ENCODE measurements at places on chromosomes 3 and 15.

- no peak overlapping the region for H3K4me3 ChIP-seq
- no peak for DNase-seq
- H3K4me1 ChIP-seq, result no peaks in the 10 kb centered on the region
- H3K27ac ChIP-seq, result no peak overlapping the region
- no peaks in the 10 kb centered on the region for H3K36me3 ChIP-seq
Observed at GRCh38 chr3:147090461-147090860, 315.9 kb downstream of the ZIC4 start.

GRCh38 chr3:61605589-61606175, 44.3 kb downstream of the PTPRG start:
- no peaks in the 10 kb centered on the region for H3K27me3 ChIP-seq
- no peaks in the 10 kb centered on the region for H3K36me3 ChIP-seq
- no peak overlapping the region for H3K4me3 ChIP-seq
- DNase-seq, result no peak
- no peaks in the 10 kb centered on the region for H3K4me1 ChIP-seq
- no peak overlapping the region for H3K27ac ChIP-seq

- no peaks in the 10 kb centered on the region for H3K27me3 ChIP-seq
- H3K27ac ChIP-seq, result no peak overlapping the region
- H3K36me3 ChIP-seq, result peaks cover 58% of the 10 kb centered on the region
- H3K4me1 ChIP-seq, result no peaks in the 10 kb centered on the region
- no peak overlapping the region for H3K4me3 ChIP-seq
- DNase-seq, result no peak
Observed at GRCh38 chr3:139357899-139358298, 14.1 kb downstream of the MRPS22 start.

- H3K27me3 ChIP-seq, result no peaks in the 10 kb centered on the region
- peaks cover 4% of the 10 kb centered on the region for H3K36me3 ChIP-seq
- H3K4me1 ChIP-seq, result peaks cover 48% of the 10 kb centered on the region
- peak overlapping the region; percentile 55 for H3K27ac ChIP-seq
- H3K4me3 ChIP-seq, result peak overlapping the region; percentile 48
Observed at GRCh38 chr3:125051205-125051604, 4.6 kb downstream of the HEG1 start.

GRCh38 chr3:129890125-129890524, 3.4 kb downstream of the TMCC1 start:
- H3K27me3 ChIP-seq, result no peaks in the 10 kb centered on the region
- peaks cover 4% of the 10 kb centered on the region for H3K36me3 ChIP-seq
- DNase-seq, result no peak
- no peak overlapping the region for H3K4me3 ChIP-seq
- no peak overlapping the region for H3K27ac ChIP-seq

DNA sequence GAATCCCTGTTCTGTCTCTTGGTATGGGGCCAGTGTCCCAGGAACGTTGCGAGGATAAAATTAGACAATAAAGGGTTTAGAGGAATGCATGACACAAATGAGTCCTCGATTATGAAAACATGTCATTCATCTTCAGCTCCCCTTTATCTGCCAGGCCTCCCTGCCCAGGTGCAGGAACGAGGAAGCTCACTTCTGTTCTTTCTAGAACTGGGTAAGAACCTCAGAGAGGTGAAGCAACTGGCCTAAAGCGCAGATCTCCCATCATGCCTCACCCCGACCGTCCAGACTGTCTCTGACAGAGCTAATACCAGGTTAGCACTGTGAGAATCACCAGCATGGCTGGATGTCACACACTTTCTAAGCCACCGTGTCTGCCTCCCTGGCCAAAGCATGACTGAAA, 1.5 kb upstream of the ITIH1 start:
- peaks cover 8% of the 10 kb centered on the region for H3K4me1 ChIP-seq
- no peaks in the 10 kb centered on the region for H3K27me3 ChIP-seq
- no peak for DNase-seq
- no peak overlapping the region for H3K27ac ChIP-seq
- no peak overlapping the region for H3K4me3 ChIP-seq
- no peaks in the 10 kb centered on the region for H3K36me3 ChIP-seq

GRCh38 chr3:127698286-127698685, 25.5 kb downstream of the ABTB1 start:
- no peaks in the 10 kb centered on the region for H3K4me1 ChIP-seq
- H3K4me3 ChIP-seq, result no peak overlapping the region
- no peaks in the 10 kb centered on the region for H3K27me3 ChIP-seq
- H3K27ac ChIP-seq, result no peak overlapping the region

- no peaks in the 10 kb centered on the region for H3K27me3 ChIP-seq
- no peaks in the 10 kb centered on the region for H3K4me1 ChIP-seq
- H3K4me3 ChIP-seq, result no peak overlapping the region
- H3K36me3 ChIP-seq, result no peaks in the 10 kb centered on the region
- peak; percentile 41 for DNase-seq
Observed at GRCh38 chr3:194270627-194271459, 80.3 kb downstream of the CPN2 start.

GRCh38 chr15:74411686-74412085, 22.1 kb downstream of the SEMA7A start:
- H3K27ac ChIP-seq, result no peak overlapping the region
- no peaks in the 10 kb centered on the region for H3K27me3 ChIP-seq

DNA sequence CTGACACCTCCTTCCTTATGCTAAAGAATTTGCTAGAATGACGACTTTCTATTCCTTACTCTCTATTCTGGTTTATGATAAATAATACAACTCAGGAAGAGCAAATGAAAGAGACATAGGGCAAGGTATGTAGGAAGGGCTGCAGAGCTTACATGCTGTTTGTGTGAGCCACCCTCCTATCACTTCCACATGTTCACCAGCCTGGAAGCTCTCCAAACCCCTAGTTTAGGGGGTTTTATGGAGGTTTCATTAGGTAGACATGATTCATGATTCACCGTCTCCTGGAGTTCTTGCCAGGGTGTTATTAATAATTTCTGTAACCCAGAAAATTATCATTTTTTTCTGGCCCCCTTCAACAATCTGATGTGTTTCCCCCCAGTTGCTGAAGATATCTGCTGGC, 172.1 kb upstream of the COL8A1 start:
- DNase-seq, result no peak
- H3K36me3 ChIP-seq, result no peaks in the 10 kb centered on the region
- H3K4me1 ChIP-seq, result no peaks in the 10 kb centered on the region
- H3K27me3 ChIP-seq, result no peaks in the 10 kb centered on the region
- H3K27ac ChIP-seq, result no peak overlapping the region

- no peak overlapping the region for H3K27ac ChIP-seq
- H3K4me3 ChIP-seq, result no peak overlapping the region
- no peak for DNase-seq
- no peaks in the 10 kb centered on the region for H3K27me3 ChIP-seq
- no peaks in the 10 kb centered on the region for H3K36me3 ChIP-seq
Observed at GRCh38 chr15:27865926-27866325, 233.2 kb downstream of the OCA2 start.

- H3K36me3 ChIP-seq, result no peaks in the 10 kb centered on the region
- no peaks in the 10 kb centered on the region for H3K27me3 ChIP-seq
- no peaks in the 10 kb centered on the region for H3K4me1 ChIP-seq
Observed at GRCh38 chr3:176174060-176174459, 1023.2 kb downstream of the TBL1XR1 start.

DNA sequence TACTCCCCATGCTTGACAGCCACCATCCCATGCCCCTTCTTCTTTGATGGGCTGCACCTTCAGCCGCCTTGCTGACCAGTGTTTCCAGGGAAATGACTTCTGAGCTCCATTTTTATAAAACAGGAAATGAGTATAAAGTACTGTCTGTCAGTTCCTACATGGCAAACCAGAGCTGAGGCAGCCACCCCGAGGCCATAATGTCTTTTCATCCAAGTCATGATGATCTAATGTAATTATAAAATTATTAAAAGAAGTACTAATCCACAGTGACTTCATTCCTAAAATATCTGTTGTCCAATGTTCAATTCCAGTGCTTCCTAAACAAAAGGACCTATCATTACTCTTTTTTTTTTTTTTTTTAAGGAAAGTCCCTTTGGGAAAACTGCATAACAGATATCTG, 75.2 kb upstream of the HERC1 start:
- H3K4me1 ChIP-seq, result peaks cover 25% of the 10 kb centered on the region
- no peaks in the 10 kb centered on the region for H3K27me3 ChIP-seq
- no peak overlapping the region for H3K27ac ChIP-seq
- no peaks in the 10 kb centered on the region for H3K36me3 ChIP-seq
- H3K4me3 ChIP-seq, result no peak overlapping the region

GRCh38 chr3:178618197-178618596, 82.0 kb downstream of the KCNMB2 start:
- H3K36me3 ChIP-seq, result no peaks in the 10 kb centered on the region
- DNase-seq, result no peak
- H3K4me3 ChIP-seq, result no peak overlapping the region
- H3K4me1 ChIP-seq, result no peaks in the 10 kb centered on the region
- no peaks in the 10 kb centered on the region for H3K27me3 ChIP-seq
- no peak overlapping the region for H3K27ac ChIP-seq

- H3K27me3 ChIP-seq, result no peaks in the 10 kb centered on the region
- peaks cover 10% of the 10 kb centered on the region for H3K4me1 ChIP-seq
- H3K27ac ChIP-seq, result no peak overlapping the region
Observed at GRCh38 chr15:33068007-33068481, 126.5 kb downstream of the FMN1 start.

- H3K27ac ChIP-seq, result no peak overlapping the region
- H3K4me3 ChIP-seq, result no peak overlapping the region
- H3K4me1 ChIP-seq, result peaks cover 14% of the 10 kb centered on the region
- H3K36me3 ChIP-seq, result no peaks in the 10 kb centered on the region
- no peak for DNase-seq
Observed at GRCh38 chr15:48806151-48806550, 4.7 kb downstream of the CEP152 start.

DNA sequence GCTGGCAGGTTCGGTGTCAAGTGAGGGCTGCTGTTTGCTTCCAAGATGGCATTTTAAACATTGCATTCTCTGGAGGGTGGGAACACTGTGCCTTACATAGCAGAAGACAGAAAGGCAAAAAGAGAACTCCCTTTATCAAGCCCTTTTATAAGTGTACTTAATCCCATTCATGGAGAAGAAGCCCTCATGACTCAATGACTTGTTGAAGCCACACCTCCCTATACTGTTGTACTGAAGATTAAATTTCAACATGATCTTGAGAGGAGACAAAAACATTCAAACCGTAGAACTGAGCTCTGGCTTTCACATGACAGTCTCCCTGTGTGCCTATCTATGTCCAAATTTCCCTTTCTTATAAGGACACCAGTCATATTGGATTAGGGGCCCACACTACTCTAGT, 443.4 kb upstream of the CDIN1 start:
- no peak overlapping the region for H3K27ac ChIP-seq
- DNase-seq, result no peak
- H3K4me1 ChIP-seq, result no peaks in the 10 kb centered on the region

GRCh38 chr3:30639937-30640336, 33.5 kb downstream of the TGFBR2 start:
- H3K27me3 ChIP-seq, result no peaks in the 10 kb centered on the region
- H3K27ac ChIP-seq, result no peak overlapping the region
- peaks cover 100% of the 10 kb centered on the region for H3K4me1 ChIP-seq
- no peak for DNase-seq
- H3K36me3 ChIP-seq, result no peaks in the 10 kb centered on the region

- H3K4me3 ChIP-seq, result no peak overlapping the region
- H3K27ac ChIP-seq, result no peak overlapping the region
- no peaks in the 10 kb centered on the region for H3K36me3 ChIP-seq
- DNase-seq, result no peak
- no peaks in the 10 kb centered on the region for H3K4me1 ChIP-seq
Observed at GRCh38 chr3:90005281-90005847, 897.9 kb downstream of the EPHA3 start.

DNA sequence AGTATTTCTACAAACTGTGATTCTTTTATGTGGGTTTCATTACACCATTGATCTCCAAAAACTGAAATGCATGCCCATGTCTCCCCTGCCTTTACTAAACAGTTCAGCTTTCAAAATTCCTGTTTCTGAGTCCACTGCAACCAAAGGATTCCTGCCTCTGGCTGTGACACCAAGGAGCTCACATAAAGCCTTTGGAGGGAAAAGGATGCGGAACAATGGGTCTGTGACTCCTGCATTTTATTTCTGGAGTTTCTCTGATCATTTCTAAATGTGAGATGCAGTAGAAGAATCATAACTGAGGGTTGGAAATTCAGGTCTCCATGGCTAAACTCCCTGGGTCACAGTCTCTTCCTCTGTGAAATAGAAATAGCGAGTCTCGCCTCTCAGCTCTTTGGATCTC, 149.5 kb downstream of the MEX3B start:
- H3K4me3 ChIP-seq, result no peak overlapping the region
- no peak for DNase-seq
- no peaks in the 10 kb centered on the region for H3K36me3 ChIP-seq
- H3K4me1 ChIP-seq, result no peaks in the 10 kb centered on the region

DNA sequence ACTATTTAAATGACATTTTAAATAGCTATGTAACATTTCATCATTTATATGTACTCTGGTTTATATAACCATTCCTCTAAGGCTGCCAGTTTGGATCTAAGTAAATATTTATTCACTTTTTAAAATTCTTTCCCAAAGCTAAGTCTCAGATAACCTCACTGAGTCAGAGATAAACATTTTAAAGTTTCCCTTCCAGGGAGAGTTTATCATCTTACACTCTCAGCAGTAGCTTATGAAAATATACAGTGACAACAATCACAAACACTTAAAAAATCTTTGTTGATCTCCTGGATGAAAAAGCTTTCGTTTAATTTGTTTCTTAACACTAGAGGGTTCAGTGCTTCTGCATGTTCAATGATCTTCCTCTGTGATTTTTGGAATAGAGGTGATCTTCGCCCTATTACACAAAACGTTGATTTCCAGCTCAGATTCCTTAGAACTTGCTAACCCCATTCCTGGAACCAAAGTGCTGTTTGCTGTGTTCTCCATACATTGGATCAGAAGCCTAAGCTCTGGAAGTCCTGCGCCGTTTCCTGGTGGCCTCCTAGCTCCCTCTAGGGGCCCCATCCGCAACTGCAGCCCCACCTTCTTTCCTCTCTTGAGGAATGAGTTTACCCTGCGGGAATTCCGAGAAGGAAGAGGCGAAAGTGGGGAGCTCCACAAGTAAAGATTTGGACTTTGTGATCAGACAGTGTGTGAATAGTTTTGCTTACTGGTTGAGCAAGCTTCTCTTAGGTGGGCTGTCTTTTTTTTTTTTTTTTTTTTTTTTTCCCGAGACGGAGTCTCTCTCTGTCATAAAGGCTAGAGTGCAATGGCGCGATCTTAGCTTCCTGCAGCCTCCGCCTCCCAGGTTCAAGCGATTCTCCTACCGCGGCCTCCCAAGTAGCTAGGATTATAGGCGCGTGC, 29.3 kb upstream of the SACM1L start:
- no peaks in the 10 kb centered on the region for H3K27me3 ChIP-seq
- H3K27ac ChIP-seq, result no peak overlapping the region
- peak; percentile 46 for DNase-seq
- no peaks in the 10 kb centered on the region for H3K36me3 ChIP-seq
- H3K4me1 ChIP-seq, result peaks cover 7% of the 10 kb centered on the region

DNA sequence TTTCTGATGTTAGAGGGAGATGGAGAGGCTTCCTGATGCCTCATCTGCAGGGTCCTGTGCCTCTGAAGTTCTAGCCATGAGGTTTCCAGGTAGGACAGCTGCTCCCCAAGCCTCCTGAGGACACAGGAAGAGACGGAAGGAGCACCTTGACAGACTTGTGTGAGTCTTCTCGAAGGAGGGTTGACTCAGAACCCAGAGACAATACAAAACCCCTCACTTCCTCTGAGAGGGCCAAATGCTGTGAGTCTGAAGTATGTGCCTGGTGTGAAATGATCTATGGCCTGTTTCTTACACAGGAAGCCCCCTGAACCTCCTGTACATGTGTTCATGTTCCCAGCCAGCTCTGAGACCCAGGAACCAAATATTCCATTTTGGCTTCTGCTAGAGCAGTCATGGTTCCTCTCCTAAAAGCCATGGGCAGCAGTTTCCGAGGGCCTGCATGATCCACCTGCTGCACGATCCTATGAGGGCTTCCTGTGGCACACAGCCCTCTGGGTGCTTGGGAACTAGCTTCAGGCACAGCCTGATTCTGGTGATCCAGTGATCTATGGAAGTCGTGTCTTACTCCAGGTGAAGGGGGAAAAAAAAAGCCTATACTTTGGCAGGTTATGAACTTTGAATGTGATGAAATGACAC, 62.2 kb downstream of the AAGAB start:
- no peak for DNase-seq
- no peaks in the 10 kb centered on the region for H3K27me3 ChIP-seq
- peaks cover 20% of the 10 kb centered on the region for H3K36me3 ChIP-seq
- no peak overlapping the region for H3K27ac ChIP-seq
